SHP77 (cell line): ENCODE measurements at places on chromosomes 5 and 9.

DNA sequence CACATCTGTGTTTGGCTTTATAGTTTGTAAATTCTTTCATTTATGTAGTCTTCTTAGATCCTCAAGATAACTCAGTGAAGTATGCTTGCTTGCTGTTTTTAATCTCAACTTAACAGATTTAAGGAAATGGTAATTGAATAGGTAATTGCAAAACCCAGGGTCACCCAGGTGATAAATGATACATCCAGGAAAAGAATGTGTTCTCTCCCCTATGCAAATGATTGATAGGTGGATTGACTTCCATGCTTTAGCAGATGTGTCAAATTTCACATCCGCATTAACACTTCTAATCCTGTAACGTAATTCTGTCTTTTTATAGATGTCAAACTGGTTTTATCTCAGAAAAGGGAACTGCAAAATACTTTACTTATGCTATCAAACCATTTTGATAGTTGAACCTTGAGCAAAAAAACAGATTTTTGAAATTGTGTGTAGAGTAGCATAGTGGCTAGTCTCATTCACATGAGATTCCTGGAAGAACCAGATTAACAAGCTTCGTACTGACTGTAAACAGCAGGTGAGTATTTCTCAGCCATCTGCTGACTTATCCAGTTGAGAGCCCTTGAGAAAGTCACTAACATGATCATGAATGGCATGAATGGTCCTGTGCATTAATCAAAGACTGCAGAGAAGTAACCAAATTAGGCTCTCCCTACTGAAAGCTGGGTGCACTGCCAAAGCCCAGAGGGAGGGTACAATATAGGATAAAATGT, 86.7 kb upstream of the PAM start:
- DNase-seq: peak; percentile 74

GRCh38 chr9:132637351-132637750, 32.4 kb downstream of the DDX31 start:
- DNase-seq: peak; percentile 81

GRCh38 chr9:88396836-88397577, 8.8 kb downstream of the SPIN1 start:
- no peak for DNase-seq

- no peak for DNase-seq
Observed at GRCh38 chr9:4489562-4489918, 728 bp upstream of the SLC1A1 start.

GRCh38 chr5:67363180-67363709, 166.6 kb upstream of the CD180 start:
- DNase-seq: no peak

GRCh38 chr9:76456202-76456926, 2.6 kb upstream of the GCNT1 start:
- DNase-seq: peak; percentile 52

GRCh38 chr9:131402738-131403492, 9.0 kb downstream of the PRRC2B start:
- DNase-seq: peak; percentile 63

DNA sequence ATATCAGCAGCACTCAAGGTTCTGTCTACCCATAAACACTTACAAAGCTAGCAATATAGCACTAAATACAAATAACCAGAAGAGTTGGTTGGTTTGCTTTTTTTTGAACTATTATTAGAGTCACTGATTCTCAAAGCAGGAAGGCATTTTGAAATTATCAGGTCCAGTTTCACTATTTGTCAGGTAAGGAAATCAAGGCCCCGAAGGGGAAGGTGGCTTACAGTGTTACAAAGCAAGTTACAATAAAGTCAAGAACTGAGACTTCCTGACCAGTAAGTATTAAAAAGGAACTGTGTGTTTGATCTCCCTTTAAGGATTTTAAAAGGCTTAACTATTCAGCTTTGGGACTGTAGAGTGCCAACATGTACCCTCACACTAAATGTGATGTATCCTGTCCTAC, 10.8 kb downstream of the C5orf15 start:
- no peak for DNase-seq

GRCh38 chr9:4105183-4105582, 194.7 kb downstream of the GLIS3 start:
- no peak for DNase-seq

GRCh38 chr9:113594484-113595299, 131.2 kb downstream of the RGS3 start:
- DNase-seq: no peak
